ENCODE measurements at places on chromosomes 5 and 9.

GRCh38 chr9:15670894-15671293 is 118.1 kb downstream of the CCDC171 start:
- no peak for DNase-seq

DNA sequence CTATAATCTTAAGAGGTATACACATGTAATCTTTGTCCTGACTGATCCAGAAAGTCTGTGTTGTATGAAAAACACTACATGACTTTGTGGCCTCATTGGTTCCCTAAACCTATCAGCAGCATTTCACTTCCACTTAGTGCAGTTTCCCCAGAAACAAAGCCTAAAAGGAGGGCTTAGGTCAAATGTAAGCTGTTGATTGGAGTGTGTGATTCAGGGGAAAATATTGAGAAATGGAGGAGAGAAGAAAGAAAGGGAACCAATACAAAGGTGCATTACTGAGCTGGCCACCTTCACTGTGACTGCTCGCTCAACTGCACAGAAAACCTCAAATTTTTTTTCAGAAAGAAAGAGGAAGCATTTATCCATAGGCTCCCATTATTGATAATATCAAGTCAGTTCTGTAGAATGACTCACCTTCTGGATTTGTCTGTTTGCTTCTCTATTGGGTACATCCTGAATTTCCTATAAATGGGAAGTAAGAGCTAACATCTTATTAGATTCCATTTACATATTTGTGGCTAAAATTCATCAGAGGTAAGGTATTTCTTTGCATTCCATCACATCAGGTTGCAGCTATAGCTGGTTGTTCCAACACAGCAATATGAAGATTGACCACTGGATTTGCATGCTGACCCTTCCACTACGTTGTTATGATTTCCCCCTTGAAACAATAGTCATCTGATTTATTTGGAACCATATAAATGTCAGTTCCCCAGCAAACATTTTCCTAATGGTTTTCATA is 10.3 kb upstream of the FST start:
- no peak for DNase-seq

DNA sequence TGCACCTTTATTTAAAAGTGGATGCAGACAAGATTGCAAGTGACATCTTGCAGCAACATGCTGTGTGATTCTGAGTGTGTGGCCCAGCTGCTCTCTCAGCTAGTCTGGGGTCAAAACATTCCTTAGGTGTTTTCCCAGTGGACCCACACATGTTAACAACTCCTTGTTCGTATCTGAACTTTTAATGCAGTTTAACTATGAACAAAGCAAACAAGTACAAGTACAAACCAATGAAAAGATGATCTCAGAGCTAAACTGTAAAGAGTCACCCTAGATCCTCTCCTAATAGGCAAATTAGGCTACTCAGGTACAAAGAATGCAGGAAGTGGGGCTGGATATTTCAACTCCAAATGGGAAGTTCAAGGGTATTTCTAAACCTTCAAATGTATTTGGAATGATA is 108.4 kb downstream of the ENTREP1 start:
- DNase-seq: no peak

- no peak for DNase-seq
Measured at GRCh38 chr9:91101611-91102168, 260.0 kb downstream of the AUH start.

DNA sequence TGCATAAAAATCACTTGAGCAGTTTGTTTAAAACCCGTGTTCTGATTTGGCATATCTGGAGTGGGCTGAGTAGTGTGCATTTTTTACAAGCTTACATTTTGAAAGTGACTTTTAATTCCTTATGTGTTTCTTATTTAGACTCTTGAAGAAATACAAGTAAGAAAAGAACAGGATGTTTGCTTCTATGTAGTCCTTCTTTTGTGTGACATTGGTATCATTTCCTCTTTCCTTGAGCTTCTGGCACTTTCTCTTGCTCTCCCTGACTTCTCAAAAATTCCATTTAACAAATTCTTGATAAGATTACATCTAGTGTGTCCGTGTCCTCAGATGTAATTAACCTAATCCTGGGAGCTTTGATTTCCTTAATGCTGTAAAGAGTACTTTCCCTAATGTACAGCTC is 12.5 kb downstream of the GARNL3 start:
- no peak for DNase-seq
